Mesenchymal stem cell (in vitro differentiated cells and primary cell): ENCODE measurements at places on chromosomes 1 and 21.

GRCh38 chr1:173507847-173508209 lies 30.7 kb downstream of the PRDX6 start:
- no peak for DNase-seq

- no peak for DNase-seq
Observed at GRCh38 chr1:11483581-11484320, 4.8 kb downstream of the DISP3 start.

DNA sequence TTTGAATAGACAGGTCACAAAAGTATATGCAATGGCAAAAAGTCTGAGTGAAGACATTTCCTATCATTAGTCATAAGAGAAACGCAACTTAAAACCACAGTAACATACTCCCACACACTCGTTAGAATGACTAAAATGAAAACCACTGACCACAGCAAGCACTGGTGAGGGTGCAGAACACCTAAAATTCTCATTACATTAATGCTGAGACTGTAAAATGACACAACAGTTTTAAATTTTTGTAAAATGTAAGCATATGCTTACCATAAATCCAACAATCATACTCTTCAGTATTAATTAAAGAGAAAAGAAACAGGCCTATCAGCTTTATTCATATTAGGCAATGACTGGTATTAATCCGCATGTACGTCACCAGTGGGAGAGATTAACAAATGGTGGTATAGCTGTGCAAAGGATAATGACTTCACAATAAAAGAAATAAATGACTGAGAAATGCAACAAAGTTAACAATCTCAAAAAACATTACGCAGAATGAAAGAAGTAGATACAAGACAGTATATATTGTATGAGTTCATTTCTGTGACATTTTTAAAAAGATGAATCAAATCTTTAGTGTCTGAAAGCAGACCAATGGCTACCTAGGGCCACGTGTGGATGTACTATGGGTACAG lies 253.5 kb downstream of the AKT3 start:
- DNase-seq, result peak; percentile 85

GRCh38 chr1:116529681-116530080 lies 41.1 kb downstream of the CD58 start:
- DNase-seq, result no peak

GRCh38 chr1:16046842-16047241 lies 3.3 kb downstream of the CLCNKB start:
- DNase-seq, result peak; percentile 39

GRCh38 chr1:198268784-198269645 lies 112.2 kb downstream of the NEK7 start:
- no peak for DNase-seq

DNA sequence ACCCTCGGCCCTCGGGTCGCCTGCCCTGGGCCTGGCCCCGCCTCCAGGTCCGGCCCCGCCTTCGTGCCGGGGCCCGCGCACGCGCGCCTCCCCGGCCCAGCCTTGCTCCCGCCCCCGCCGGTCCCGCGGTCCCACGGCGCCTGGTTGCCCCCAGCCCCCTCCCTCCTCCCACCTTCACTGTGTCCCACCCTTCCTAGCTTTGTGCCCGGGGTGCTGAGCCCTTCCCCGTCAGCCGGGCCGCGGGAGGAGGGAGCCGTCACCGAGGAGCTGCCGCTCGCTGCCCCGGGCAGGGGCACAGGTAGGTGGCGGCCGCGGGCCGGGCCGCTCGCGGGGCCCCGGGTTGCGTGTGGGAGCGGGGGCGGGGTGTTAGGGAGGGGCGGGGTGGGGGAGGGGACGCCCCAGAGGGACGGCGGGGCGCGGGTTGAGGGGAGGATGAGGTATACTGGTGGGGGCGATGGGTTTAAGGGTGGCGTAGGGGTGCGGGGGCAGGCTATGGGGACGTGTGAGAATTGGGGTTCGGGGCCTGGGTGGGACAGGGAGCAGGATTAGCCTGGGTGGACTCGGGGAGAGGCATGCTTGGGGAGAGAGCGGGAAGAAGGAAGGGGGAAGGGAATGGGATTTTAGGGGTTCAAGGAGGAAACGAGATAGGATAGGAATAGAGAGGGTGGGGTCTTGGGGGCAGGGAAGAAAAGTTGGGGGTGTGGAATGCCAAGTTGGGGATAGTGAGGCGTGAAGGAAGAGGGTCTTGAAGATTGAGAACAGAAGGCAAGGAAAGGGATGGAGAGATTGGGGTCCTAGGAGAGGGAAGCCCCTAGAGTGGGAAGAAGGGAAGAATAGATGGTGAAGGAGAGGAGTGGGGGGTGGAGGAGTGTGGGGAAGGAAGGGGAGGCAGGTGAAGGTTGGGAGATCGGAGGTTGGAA lies at the start of gene LRRC42:
TSS of gene LRRC42 (plus strand) at position 99 of the 920 bp plus-strand sequence. CDS start 5,650 bp downstream, outside the sequence.
- DNase-seq, result no peak

GRCh38 chr1:87730274-87731216 lies 401.9 kb downstream of the LMO4 start:
- DNase-seq, result no peak

DNA sequence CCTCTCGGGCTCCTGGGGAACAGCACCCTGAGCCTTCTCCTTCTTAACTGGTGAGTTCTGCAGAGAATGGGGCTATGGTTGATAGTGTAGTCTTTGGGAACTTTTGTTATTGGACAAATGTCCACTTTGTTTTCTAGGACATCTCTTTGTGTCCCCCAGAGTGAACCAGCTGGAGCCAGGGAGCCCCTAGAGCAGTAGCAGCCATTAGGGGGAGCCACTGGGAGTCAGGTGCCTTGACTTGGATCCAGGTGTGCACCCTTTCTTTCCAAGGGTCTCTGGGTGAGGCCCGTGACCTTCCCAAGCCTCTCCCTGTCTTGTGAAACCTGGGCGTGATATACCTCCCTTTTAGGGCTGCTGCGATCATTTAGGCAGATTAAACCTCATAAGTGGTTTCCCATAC lies 36.9 kb downstream of the ABCG1 start:
- DNase-seq, result no peak

- no peak for DNase-seq
Observed at GRCh38 chr1:78918157-78918556, 88.4 kb downstream of the ADGRL4 start.

DNA sequence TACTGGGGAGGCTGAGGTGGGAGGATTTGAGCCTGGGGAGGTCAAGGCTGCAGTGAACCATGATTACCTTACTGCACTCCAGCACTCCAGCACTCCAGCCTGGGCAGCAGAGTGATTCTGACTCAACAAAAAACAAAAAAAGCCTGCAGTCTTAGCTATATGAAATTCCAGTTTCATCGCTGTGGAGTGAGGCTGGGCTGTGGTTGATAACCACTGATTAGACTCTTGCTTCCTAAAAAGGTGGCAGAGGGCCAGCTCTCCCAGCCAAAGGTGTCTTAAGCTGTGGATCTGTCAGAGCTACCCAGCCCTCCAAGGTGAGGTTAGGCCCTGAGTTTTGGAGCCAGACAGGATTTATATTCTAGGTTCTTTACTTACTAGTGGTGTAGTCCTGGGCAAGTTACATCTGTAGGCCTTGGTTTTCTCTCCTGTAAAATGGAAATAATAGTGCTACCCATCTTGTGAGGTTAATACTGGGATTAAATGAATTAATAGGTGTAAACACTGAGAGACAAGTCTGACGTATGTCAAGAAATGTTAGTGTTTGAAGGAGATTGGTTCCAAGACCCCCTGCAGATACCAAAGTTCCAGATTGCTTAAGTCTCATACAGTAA lies 35.9 kb downstream of the TMCC2 start:
- no peak for DNase-seq

DNA sequence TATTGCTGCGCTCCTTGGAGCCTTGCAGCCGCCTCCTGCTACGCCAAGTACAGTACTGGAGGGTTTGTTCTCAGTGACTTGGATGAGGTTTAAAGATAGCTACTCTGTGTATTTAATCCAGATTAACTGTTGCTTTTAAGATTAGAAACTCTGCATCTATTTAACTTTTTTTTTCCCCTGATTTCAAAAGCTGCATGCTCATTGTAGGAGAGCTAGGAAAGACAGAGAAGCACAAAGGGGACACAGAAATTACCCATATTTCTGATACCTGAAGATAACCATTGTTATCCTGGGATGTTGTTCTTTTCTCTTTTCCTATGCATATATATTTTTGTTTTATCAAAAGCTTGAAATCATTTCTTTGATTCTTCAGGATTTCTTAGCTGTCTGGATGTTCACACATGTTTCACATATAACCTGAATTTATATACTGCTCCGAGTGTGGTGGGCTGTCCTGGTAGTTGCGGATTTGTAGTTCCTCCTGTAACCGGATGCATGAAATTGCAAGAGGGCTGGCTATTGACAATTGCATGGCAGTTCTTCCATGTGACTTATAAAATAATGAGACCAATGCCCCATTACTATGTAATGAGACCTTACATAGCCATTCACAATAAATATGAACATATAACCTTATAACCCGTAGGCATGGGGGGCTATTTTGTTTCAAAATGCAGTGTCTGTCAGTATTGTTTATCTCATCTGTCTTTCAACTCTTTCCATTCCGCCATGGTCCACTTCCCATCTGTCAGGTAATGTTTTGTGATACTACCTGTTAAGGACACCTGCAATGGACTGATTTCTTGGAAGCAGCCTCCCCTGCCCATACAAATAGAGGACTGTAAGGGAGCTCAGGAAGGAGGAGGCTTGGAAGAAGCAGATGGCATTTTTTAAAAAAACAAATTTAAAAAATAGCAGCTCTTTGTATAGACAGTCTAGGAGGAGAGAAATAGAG lies 1.4 kb downstream of the RAVER2 start:
- no peak for DNase-seq

GRCh38 chr1:218693599-218693998 lies 348.5 kb downstream of the TGFB2 start:
- DNase-seq, result no peak

DNA sequence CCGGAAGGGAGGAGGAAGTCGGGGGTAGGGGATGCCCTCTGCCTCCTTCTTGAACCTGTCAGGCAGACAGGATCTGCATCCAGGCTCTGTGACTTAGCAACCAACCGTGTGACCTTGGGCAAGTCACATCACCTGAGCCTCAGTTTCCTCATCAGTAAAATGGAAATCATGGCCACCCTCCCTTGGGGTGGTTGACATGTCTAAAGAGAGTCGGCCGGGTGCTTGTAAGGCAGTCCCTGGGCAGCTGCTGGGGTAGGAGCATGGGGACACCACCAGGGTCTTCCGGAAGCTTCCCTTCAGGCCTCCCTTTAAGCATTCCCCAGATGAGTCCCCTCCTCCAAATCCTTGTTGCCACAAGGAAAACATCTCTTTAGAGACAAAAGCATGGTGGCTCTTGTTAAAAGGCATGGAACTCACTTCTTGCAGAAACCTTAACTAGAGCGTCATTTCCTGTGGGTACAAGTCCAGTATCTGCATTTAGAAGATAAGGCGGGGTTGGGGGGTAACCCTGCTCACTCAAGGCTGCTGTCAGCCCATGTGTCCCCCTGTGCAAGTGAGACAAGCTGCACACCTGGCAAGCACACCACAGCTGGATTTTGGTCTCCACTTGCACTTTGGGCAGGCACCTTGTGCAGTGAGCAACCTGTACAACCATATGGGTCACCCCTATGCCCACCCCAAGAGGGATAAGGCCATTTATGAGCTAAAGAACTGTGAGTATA lies 10.4 kb downstream of the CLCNKB start:
- no peak for DNase-seq

- DNase-seq, result no peak
Observed at GRCh38 chr1:182996816-182997215, 26.4 kb upstream of the LAMC1 start.

GRCh38 chr1:154407198-154408091 lies 2.3 kb downstream of the IL6R start:
- DNase-seq, result peak; percentile 51
